ENCODE measurements at places on chromosomes 1 and 21.

DNA sequence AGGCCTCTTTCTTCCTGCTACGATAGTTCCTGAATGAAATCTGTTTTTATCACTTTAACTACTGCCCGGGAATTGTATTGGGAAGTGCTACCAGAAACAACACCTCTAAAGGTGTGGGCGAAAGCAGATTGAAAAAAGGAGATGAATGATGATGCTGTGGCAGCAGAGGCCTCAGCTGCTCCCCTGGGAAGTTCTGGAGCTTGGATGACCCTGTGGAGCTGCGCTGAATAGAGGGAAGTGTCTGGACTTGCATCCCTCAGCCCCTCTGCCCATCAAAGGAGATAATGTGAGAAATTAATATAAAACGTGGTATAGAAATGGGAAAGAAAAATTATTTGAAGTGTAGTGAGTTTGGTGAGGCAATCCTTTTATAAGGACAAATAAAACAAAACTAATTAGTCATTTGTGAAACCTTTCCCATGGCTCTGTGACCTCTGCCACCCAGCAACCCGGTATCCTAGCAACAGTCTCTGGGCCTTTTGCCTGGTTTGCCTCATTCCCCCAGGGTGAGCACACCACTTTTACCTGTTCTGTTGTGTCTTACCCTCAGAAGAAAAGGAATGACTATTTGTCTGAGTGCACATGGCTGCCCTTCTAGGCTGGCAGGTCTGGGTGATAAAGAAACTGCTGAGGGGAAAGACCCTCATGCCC is 21.3 kb downstream of the OVAAL start:
- no peak for DNase-seq

DNA sequence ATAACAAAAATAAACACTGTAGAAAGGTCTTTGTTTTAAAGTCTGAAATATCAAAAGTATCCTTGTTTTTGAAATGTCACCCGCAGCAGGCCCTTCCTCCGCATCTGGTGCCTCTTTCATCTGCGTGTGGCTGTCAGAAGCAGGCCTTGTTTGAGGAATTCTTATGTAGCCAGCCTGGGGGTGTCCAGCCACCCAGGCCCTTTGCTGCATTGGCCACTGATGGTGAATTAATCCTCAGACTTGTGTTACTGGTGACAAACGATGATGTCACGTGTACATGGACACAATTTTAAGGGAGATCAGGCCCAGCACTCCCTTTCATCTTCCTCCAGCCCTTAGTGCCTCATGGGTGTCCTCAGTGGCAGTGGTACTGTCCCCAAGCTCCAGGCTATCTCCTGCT is 208.0 kb upstream of the GALNT2 start:
- DNase-seq, result no peak

- DNase-seq, result no peak
These were observed 34.1 kb downstream of the EXTL2 start for GRCh38 chr1:100860397-100860991.

DNA sequence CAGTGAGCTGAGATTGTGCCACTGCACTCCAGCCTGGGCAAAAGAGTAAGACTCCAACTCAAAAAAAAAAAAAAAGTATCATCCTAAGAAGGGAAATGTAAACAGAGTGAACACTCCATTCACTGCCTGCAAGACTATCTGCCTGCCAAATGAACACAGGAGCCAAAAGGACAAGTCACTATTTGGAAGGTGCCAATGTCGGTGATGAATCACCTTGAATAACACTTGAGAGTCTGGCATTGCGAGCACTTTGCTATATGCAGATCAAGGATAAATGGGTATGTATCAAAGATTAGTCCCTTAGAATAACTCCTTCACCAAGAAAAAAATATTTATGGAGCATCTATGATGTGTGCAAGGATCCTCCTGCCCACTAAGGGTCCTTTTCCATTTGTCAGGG is 6.6 kb downstream of the UBR4 start:
- no peak for DNase-seq

GRCh38 chr1:3928586-3928985 is 28.5 kb upstream of the C1orf174 start:
- no peak for DNase-seq

GRCh38 chr1:226061068-226061840 is 1.3 kb upstream of the H3-3A start:
- no peak for DNase-seq

- no peak for DNase-seq
These were observed 12.9 kb upstream of the IL19 start for GRCh38 chr1:206757524-206758266.

- no peak for DNase-seq
These were observed 15.4 kb downstream of the ZNHIT6 start for GRCh38 chr1:85692730-85693314.

DNA sequence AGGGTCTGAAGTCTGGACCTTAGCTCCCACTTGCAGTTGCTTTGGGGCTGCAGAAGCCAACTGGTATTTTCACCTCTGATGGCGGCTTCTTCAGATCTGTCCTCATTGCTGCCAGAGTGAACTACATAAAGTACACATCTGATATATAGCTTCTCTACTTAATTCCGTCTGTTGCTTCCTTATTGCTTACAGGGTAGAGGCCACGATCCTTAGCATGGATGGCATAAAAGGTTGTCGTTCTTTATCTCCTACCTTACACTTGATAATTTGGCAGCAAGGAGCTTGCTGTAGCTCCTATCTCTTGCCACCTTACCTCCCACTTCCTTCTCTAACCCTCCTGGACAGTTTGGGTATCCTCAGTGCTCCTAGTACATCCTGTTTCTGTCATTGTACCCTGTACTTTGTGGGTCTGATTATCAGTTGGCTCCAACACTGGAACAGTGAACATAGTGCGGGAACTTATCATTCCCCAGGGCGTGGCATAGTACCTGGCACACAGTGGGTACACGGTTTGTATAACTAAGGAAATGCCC is 30.9 kb upstream of the NBL1 start:
- DNase-seq, result no peak

DNA sequence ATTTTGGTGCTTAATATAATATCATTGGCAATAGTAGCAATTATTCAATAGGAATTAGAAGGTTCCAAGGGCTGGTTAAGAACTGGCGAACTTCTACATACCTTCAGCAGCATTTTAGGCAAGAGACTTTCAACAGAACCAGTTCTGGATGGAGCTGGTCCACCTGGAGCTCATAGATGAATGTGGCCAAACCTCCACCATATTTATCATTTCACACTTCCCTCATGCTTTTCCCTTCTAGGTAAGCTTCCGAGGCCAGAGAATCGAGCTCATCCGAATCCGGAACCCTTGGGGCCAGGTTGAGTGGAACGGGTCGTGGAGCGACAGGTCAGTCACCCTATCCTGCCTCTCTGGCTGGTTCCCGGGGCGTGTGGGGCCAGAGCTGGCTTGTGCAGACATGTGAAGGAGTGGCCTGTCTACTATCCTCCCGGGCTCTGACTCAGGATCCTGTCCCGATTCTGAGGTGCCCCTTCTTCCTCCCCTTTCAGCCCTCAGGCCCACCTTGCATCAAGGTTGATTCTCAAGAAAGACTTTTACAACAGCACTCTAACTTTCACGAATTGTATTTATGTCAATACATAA is 24.7 kb downstream of the CAPN9 start:
- DNase-seq, result no peak

DNA sequence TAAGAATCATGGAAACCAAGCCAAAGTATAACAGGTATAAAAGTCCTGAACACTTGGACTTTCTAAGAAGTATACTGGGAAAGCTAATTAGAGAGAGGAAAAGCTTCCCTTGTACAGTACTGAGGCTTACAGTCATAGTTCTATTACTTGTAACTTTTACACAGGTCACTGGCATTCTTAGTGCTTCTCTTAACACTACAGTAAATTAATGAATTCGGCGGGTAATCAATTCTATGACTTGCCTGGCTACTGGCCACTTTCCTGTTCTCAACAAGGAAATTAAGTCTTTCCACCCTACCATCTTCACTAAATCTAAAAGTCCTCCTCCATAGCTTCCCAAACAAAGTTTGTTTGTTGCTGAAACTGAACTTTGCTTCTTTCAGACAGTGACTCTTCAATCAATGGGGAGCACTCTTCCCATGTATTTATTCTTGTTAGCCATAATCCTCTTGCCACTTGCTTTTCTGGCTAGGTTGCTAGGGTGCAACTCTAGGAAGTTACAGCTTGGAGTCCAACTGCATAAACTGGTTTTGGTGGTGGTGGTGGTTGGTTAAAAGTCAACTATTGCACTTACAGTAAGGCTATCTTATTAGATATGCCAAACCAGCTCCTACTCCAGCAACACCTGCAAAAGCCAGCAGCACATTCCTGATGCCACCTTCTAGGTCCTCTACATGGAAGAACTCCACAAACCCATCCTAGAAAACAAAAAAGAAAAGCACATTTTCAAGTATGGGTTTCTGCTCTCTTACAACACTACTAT is 2.4 kb downstream of the MCL1 start:
- DNase-seq, result no peak

GRCh38 chr1:145828367-145829026 is 4.5 kb downstream of the POLR3C start:
- DNase-seq, result no peak

DNA sequence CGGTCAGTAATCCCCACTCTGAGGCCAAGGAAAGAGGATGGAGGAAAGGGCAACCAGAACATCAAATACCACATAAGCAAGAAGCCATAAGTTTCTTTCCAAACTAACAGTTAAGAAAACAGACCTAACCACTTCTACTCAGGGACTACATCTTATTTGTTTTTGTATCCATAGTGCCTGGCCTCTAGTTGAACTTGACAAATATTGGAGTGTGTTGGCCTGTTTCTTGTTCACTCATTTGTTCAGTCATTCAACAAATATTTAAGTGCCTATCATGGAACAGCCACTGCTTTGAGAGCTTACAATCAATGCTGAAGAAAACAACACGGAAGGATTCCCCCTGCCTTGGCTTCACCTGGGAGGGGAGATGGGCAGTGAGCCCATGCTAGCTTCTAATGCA is 69.7 kb downstream of the ST6GALNAC3 start:
- DNase-seq, result no peak

GRCh38 chr1:227140376-227140775 is 177.9 kb downstream of the CDC42BPA start:
- DNase-seq, result no peak

DNA sequence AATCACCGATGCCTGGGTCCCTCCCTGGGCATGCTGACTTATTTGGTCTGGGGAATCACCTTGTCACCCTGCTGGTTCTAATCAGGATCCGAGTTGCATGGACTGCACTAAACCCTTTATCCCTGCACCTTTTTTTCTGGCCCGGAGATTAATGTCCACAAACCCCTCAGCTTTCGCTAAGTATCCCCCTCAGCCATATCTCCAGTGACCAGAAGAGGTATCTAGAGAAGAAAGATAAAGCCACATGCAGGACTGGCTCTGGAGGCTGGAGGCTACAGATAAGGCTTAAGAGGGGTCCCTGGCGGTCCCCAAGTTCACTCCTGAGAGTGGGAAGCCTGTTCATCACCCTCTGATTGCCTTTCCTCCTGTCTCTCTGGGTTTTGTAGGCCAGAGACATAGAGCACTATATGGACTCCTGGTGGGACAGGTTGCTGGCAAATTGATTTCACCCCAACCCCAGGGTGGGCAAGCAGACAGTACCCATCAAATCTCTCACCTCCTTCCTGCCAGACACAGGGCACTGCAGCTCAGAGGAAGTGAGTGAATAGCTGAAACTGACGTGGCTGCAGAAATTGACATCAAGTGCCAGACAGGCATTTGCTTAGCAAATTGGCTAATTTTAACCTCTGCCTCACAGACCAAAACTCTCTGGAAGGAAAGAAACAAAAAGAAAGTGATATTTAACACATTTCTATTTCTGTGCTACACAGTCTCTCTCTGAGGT is 38.8 kb downstream of the HMGB4 start:
- DNase-seq, result peak; percentile 53

- DNase-seq, result no peak
These were observed 78.9 kb downstream of the CAMTA1 start for GRCh38 chr1:6864166-6864565.

- no peak for DNase-seq
These were observed 48.7 kb upstream of the ACTL8 start for GRCh38 chr1:17706445-17706844.

DNA sequence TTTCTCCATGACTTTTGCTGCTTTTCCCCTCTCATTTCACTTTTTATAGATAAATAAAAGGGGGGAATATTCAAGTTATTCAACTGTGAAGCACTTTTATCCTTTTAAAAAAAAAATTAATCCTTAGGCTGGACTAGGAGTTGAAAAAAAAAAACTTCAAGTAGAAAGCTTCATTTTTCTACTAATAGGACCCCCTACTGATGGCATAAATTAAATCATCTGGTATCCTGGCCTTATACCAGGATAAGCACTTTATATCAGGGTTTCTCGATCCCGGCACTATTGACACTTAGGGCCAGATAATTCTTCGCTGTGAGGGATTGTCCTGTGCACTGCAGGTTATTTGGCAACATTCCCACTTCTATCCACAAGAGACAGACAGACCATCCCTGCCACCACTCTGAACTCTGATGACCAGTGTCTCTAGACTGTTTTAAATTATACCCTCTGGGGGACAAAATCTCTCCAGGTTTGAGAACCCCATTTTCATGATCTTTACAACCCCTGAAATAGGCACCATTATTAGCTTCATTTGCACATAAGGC is 17.6 kb downstream of the USP33 start:
- no peak for DNase-seq

Data from coronary artery (tissue), 2 donors.